ENCODE measurements at places on chromosomes 3 and 15. TPM values are rescaled to one million over a fixed set of nuclear protein-coding genes. Genes with fewer than 3 reads are reported as not detected.

The NR1I2 gene
- not detected for total RNA-seq

- DNase-seq = no peak
Observed at GRCh38 chr3:52092271-52092660, 35.9 kb upstream of the DUSP7 start.

GRCh38 chr15:98057453-98057852 is 97.0 kb downstream of the ARRDC4 start:
- no peak for DNase-seq

- no peak for DNase-seq
Observed at GRCh38 chr3:50658831-50659230, 15.9 kb upstream of the DOCK3 start.

- no peak for DNase-seq
Observed at GRCh38 chr15:89761009-89761831, 10.2 kb upstream of the MESP1 start.

The SI gene
- total RNA-seq = not detected

GRCh38 chr3:184474897-184475296 is 86.7 kb upstream of the EPHB3 start:
- no peak for DNase-seq

The BCHE gene
- total RNA-seq = 10.3 TPM

DNA sequence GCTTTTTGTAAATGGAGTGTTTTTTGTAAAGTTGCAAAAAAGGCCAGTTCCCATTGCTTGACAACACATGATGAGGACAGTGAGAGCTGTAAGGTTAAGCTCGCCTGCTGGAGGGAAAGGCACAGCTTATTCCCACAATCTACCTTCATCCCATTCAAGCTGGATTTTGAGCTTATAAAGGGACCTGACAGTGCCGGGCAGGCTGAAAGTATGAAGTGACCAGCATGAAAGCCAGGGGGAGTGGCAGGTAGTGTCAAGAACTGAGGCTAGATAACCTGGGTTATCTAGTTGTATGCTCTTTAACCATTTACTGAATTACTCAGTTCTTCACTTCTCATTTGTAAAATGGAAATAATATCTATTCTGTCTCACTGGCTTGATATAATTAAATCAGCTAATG is 52.3 kb upstream of the KPNA4 start:
- no peak for DNase-seq

All from right cardiac atrium (tissue), 5 donors.